Stimulated activated CD8-positive, alpha-beta memory T cell treated with anti-CD3 and anti-CD28 coated beads, Interleukin-15, amount 100 ng/mL, for 48 hours (primary cell): ENCODE measurements at places on chromosomes 12 and 14.

DNA sequence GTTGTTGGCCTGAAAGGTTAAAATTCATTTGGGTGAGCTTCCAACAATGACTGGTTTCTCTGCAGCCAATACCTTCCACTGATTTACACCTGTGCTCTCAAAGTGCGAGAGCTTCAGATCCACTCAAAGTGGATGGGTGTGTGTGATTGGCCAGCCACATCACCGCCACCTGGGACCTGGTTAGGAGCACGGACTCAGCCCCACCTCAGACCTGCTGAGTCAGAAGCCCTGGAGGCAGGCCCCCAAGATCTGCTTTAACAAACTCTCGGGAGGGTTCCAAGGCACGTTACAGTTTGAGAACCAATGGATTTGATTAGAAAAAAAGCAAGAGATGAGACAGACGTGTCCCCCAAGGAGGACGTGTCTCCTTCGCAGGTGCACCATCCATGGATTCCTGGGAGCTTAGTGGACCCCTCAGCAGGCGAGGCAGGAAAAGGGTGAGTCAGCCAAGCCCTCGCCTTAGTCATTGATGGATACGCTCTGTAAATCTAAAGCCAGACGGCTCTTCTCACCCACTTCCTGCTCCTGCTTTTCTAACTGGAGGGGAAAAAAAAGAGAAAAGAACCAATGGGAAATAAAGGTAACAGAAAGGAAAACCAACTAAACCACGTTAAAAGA, 24.5 kb downstream of the FZD10 start:
- DNase-seq = no peak

GRCh38 chr14:60963761-60964160, 17.1 kb downstream of the TRMT5 start:
- no peak for DNase-seq

DNA sequence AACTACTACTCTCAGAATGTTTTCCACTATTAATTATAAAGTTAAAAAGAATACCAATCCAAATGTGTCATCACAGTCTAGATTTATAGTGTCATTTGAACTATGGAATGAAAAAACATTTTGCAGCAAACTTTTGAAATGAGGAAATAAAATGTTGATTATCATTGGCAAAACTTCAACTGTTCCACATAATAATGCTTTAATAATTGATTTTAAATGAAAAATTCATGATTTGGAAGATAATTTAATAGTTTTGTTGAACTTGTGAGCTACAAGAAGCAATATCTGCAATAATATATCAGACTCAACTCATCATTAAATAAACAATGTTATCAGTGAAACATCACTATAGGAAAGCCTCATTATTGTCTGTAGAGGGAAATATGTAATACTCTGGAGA, 48.2 kb upstream of the DCN start:
- DNase-seq = no peak

DNA sequence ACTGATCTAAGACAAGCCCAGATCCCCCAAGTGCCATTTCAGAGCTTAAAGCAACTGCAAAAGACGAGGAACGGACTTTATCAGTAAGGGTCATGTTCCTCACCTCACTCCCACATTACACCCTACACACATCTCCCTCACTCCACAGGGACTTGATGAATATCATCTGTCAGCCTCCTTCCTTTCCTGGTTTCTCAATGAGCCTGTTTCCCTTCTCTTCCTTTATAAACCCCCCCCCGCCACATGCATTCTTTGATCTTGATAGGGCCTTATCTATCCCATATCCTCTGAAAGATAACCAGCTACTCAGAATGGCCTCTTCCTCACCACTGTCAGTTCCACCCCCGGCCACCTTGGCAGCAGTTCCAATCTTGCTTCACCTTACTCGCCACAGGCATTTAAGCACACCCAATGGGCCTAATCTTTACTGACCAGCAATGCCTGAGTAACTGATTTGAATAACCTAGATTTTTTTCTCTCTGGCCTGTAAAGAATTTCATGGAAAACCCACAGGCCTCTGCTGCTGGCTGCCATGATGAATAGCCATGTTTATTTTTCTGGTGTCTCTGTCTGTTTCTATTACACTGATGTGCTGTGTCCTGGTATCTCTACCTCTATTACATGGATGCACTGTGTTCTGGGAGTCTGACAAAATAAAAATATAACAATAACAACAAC, 138.7 kb downstream of the PHLDA1 start:
- no peak for DNase-seq

DNA sequence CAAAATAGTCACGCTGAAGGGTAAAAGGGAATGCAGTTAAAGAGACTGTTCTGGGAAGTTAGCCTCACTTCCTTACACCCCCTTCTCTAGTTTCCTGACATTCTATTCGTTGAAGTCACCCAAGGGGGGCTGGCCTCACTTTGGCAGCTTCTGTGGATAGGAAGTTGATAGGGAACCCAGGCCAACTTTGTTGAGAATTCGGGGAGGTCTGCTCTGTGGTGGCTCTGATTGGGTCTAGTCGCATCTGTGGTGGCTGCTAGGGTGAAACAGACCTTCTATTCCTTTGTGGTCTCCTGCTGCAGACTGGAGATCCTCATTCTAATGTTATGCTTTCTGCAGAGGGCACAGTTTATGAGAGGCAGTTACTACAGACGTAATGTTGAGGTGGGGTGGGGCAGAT, 28.8 kb upstream of the GZMB start:
- DNase-seq = peak; percentile 28

DNA sequence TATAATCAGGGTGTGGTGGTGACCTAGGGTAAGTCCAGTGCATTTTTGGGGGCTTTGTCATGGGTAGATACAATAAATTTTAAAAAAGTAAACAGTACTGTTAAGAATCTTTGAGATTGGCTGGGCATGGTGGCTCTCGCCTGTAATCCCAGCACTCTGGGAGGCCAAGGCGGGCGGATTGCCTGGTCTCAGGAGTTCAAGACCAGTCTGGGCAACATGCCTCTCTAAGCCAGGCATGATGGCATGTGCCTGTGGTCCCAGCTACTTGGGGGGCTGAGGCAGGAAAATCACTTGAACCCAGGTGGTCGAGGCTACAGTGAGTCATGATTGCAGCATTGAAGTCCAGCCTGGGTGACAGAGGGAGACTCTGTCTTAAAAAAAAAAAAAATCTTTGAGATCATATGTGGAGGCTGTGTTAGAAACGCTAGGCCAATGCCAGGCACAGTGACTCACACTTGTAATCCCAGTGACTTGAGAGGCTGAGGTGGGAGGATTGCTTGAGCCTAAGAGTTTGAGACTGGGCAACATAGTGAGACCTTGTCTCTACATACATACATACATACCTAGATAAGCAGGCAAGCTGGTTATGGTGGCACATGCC, 67.7 kb downstream of the PRKCH start:
- no peak for DNase-seq
